ENCODE measurements at places on chromosomes 16 and 17.

DNA sequence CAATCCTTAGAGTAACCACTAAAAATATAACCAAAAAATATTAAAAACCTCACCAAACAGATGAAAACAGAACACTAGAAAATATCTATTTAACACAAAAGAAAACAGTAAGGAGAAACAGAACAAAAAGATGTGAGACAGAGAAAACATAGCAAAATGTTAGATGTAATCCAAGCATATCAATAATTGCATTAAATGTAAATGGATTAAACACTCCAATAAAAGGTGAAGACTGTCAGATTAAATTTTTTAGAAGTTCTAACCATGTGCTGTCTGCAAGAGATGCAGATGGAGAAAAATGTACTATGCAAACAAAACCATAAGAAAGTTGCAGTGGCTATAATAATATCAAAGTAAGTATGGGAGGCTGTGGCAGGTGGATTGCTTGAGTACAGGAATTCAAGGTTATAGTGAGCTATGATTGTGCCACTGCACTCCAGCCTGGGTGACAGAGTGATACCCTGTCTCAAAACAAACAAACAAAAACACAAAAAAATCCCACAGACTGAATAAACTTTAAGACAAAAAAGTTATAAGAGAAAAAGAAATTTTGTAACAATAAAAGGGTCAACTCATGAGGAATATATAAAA lies 53.9 kb downstream of the ADCY9 start:
- DNase-seq, result no peak

DNA sequence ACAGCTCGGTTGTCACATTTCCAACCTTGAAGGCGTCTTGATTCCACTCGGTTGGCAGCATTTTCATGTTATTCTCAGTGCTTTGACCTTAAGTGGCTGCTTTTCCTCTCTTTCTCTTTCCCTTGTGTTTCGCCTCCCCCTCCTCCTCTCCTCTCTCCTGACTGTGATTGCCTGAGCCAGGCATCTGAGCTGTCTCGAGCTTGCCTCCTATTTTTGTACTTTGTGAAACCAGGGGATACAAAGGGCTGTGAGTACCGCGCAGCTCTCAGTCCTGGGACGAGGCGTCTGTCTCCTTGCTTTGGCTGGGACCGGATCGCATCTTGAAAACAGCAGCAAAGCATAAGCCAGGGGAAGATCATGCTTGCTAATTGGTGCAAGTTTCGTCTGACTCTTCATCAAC lies 48.8 kb upstream of the SDK2 start:
- no peak for DNase-seq

GRCh38 chr17:36829676-36830075 lies 107.6 kb upstream of the LHX1 start:
- no peak for DNase-seq

DNA sequence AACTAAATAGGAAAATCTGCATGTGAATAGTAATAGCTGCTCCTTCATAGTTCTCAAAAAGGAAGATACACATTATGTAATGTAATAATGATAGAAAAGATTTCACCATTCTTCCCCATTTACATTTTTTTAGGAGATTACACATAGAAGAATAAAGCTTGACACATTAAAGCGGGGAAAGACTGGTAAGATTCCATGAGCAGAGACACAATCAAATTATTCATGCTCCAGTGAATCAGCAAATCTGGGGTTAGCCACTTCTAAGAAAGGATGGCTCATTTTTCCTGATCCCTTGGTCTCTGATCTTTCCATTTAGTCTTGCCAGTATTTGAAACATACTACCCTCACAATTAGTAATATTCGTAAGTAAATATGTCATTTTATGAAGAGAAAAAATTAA lies 81.9 kb downstream of the CA4 start:
- DNase-seq, result no peak

GRCh38 chr16:11727796-11728543 lies 14.7 kb downstream of the TXNDC11 start:
- no peak for DNase-seq

GRCh38 chr17:8985054-8985701 lies 19.7 kb upstream of the PIK3R5 start:
- DNase-seq, result no peak

DNA sequence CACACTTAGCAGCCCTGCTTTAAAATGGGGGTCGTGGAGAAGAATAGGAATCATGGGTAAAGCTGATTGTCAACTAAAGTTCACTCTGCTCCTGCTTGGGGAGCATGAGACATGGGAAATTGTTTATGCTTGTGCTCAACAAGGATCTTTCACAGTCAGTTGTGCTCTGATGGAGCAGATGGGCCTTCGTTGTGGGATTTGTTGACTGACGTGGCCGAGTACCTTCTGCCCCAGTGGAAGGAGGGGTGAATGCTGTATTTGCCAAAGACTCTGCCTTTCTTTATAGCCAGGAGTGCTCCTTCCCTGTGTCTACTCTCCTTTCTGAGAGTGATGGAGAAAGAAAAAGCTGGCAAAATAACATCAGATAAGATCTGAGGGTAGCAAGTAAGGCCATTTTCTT lies 11.4 kb downstream of the ARSG start:
- DNase-seq, result no peak

GRCh38 chr17:68737761-68738443 lies 136.7 kb upstream of the FAM20A start:
- DNase-seq, result no peak

DNA sequence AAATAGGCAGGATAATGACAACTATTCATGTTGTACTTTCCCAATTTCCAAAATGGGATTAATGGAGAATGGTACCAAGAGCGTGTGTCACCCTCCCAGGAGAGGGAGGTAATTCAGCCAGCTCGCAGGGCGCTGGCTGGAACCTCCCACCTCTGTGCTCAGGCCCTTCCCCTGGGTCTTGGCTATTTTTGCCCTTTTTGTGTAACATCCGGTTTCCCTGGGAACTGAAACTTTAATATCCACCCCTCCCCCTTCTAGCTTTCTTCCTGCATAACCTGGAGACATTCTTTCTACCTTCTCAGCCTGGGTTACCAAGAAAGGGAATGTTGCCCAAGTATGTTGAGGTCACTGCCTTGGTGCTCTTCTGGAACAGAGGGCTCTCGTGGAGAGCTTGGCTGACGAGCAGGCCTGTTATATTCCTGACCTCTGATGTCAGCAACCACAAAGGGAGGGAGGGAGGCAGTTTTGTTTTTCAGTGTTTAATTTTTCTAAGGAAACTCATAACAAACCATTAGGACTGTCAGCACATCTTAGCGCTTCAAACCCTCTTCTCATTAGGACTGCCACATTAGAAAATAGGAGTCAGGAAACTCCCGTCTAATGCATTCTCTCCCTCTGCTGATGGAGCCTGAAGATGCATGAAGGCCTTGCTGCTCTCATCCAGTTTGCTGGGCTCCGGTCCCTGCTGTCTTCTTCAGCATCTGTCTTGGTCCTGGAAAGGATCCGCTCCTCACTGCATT lies 25.6 kb downstream of the ITGB3 start:
- DNase-seq, result no peak

DNA sequence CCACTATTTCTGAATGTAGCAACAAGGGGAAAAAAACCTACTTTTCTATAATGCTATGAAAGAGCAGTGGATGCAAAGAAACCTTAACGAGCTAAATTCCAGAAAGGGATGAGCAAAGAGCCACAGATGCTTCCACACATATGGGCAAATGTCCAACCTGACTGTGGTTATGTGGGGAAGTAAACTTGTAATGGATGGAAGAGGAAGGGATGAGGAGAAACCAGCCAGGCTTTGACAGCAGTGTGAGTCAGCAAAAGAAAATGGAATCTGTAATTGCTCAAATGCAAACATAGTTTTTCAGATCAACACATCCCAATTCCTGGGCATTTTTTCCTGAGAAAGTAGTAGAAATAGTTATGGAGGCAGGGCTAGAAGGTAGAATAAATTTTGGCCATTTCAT lies 204.8 kb upstream of the CPHXL start:
- no peak for DNase-seq

DNA sequence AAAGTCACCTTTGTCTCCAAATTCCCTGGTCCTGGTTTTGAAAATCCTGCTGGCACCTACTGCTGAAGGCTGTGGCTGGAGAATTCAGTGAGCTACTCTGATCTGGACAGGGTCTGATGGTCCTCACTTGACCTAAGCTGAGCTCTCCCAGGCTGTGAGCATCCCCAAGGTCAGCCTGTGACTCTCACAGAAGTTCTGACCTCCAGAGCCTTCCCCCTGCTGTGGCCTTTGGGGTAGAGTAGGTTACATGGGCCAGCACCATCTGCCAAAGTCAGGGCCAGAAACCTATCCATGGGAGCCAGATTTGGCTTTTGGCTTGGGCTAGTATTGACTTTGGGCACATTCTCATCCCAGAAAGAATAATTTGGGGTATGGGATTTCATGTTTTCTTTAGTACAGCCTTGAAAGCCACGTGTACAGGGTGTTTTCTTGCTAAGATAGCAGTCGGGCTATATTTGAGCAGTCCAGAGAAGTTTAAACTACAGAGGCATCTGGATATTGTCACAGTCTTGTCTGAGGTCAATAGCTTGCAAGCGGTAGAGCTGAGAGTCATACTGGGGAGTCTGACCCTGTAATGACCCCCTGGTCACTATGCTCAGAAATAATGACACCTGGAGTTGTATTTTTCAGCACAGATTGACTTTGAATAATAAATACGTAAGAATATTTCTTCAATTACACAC lies 6.2 kb upstream of the AGRP start:
- no peak for DNase-seq

DNA sequence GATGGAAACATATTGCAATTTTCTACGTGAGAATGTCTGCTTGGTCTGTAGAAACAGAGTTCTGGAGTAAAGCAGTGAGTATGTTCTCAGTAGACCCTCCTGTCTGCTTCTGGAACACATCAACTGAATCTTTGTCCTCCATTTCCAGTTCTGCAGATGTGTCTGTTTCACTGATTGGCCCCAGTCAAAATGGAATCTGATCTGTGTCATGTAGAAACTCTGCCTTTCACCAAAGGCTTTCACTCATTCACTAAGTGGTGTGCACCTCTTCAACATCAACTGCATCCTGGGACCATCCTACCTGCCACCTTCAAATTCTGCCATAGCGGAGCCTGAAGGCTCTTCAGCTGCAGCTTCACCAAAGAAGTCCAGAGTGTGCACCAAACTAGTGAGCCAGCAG lies 2.8 kb upstream of the ZNF267 start:
- DNase-seq, result no peak

- DNase-seq, result no peak
These were observed 262.3 kb downstream of the C16orf95 start for GRCh38 chr16:87054856-87055255.

DNA sequence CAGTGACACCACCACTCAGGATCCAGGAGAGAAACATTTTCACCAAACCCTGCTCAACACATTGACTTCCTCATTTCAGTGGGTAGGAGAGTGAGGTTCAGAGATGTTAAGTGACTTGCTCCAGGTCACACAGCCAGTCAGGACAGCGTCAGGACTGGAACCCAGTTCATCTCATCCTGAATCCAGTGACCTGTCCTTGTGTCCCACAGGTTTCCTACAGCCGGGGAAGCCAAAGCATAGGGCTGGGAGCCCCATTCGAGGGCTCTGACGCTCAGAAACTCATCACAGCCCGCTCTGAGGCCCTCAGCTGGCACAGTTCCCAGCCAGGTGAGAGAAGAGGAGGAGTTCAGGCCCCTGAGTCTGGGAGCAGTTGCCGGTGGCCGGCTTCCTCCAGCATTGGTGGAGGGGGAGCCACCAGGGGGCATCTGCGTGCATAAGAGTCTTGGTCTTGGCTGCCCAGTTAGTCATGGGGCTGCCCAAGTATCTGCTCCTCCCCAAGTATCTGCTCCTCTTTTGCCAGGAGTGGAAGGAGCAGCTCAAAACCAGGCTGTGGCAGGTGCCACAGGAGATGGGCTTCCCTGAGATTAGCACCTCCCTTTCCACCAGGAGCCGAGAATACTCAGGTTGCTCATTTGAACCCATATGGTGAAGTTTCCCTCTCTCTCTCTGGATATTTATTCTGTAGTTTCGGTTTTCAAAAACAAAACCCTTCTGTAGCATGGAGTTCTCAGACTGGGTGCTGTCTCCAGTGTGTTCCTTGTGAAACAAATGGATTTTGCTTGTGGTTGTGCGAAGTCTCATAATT lies 56.0 kb downstream of the TNFRSF13B start:
- DNase-seq, result peak; percentile 60

GRCh38 chr17:79146562-79146961 lies 71.9 kb downstream of the ENGASE start:
- no peak for DNase-seq

DNA sequence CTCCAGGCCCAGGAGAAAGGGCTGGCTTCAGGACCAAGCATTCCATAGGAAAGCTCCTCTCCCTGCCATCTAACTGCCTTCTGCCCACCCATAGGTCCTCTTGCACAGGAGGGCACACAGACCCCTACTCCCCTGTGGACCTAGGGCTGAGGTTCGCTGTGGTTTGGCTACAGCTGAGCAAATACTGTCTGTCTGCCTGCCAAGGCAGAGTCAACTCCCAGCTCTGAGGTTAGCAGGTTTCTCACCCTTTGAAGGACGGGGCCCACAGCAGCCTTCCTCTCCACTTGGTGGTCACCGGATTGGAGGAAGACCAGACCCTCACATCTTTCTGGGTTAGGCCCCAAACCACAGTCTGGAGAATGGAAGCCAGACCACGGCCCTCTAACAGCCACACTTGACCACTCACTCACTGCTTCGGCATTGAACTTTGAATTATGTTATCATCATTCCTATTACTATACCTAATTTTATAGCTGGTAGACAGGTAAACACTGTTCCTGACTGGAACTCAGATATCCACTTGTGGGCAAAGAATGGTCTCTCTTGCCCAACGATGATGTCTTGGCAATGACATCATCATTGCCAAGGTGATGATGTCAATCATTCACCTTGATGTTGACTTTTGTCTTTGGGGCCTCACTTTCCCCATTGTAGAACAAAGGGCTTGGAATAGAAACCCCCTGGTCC lies 14.2 kb downstream of the CBX4 start:
- no peak for DNase-seq

DNA sequence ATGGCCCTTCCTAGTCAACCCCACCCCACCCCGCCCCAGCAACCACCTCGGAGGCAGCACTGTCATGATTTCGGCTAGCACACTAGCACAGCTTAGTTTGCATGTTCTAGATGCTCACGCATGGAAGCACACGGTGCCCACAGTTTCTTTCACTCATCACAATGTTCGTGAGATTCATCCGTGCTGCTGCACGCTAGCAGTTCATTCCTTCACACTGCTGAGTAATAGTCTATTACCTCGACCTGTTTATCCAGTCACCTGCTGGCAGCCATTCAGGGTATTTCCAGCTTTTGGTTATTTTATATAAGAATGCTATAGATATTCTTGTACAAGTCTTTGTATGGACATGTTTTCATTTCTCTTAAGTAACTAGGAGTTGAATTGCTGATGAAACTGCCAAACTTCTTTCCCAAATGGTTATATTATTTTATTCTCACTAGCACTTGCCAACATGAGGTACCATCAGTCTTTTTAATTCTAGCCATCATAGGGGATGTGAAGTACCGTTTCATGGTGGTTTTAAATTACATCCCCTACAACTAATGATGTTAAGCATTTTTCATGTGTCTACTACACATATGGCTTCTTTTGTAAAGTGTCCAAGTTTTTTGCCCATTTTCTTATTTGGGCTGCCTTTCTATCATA lies 75.7 kb downstream of the CYTH1 start:
- DNase-seq, result no peak

Data from BE2C (cell line).